Left kidney (tissue), 8 donors: ENCODE measurements at places on chromosomes 6 and 20.
A peak's percentile ranks its signal among the peaks of the same experiment; 100 is the strongest.

DNA sequence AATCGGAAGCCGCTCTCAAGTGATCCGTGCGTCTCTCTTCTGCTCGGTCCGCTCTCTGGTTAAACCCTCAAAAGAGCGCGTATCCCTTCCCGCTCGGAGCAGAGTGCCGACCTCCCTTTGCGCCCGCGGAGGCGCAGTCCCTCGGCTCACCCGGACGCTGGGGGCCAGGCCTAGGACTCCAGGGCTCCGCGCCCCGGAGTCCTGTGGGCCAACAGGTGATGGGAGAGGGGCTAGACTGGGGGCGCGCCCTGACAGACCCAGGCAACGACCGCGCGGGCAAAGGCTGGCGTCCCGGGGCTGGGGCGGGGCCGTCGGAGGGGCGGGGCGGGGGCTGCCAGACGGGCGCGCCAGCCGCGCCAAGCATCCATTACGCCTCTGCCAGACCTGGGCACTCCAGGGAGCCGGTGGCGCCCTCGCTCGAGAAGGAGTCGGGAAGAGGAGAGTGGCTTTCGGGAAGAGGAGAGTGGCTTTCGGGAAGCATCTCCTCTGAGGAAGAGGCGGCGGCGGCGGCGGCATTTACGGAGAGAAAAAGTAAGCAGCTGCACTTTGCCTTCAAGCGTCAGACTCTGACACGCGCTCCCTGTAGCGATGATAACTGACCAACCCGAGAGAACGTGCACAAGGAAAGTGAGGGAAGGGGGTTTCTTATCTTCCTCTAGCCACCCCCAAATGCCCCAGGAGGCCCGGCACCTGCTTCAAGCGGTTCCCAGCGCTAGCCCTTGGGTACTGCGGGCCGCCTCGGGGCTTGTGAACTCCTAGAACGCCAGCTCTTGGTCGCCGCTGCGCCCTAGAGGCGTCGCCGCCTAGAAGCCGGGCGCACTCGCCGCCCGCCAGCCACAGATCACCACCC, 2.6 kb downstream of the EPHA7 start:
- DNase-seq, result no peak

DNA sequence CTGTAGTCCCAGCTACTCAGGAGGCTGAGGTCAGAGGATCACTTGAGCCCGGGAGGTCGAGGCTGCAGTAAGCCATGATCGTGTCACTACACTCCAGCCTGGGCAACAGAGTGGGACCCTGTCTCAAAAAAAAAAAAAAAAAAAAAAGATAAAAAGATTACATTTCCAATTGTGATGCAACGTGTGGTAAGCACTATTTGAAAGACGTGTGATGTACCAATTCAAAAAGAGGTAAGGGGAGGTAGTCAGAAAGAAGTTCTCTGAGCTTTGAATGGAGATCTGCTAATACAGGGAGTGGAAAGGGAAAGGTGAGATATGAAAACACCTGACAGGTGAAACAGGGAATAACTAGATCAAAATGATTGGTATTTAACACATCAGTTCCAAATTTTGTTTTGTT, 11.9 kb downstream of the GOPC start:
- no peak for DNase-seq

GRCh38 chr6:137906020-137906472, 39.0 kb downstream of the TNFAIP3 start:
- no peak for DNase-seq

DNA sequence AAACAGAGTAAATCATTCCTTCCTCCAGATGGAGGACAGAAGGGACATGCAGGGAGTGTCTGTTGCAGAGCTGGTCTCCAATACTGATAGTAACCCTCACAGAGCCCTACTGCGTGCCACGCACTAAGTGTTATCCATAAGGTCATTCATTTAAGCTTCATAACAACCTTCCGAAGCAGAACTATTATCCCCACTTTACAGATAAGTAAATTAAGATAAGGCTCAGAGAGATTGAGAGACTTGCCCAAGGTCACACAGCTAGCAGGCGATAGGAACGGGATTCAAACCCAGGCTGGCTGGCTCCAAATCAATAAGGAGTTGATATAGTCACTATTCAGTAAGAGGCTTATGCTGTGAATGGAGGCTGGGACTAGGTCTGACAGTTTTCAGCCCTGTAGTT, 30.6 kb downstream of the CPNE5 start:
- DNase-seq, result no peak

- no peak for DNase-seq
Measured at GRCh38 chr6:169176361-169176991, 77.2 kb downstream of the THBS2 start.

DNA sequence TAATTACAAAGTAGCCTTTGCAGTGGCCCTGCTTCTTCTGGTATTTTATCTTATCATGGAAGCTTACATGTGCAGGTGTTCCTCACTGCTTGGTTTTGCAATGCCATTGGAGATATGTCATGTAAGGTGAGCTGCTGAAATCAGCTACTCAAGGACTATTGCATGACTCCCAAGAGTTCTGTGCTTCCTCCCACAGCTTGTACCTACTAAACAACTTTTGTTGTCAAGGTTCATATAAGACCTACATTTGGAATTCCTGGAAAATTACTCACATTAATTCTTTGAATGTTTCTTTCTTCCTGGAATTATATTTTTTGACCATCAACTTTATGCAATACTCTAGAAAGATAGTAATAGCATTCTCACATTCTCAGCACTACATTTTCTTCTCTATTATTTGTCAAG, 427.5 kb upstream of the HSF2 start:
- DNase-seq, result no peak

DNA sequence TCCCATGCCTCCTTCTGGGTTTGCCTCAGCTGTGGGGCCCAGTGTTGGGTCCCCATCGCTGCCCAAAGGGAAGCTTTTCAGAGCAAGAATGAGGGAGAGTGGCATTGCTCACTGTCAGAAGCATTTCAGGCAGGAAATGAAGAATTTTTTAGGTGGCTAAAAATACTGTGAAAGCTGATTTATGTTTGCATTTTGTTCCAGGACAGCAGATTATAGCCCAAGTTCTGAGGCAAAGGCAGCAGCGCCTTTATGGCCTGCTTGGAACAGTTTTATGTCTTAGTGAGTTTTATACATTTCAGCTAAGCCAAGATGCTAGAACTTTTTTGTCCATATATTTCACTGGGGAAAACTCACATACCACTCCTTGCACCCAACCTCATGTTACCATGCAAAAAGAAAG, 4.3 kb upstream of the CCDC167 start:
- DNase-seq, result no peak

- no peak for DNase-seq
Measured at GRCh38 chr6:115819506-115819905, 241.2 kb downstream of the FRK start.

DNA sequence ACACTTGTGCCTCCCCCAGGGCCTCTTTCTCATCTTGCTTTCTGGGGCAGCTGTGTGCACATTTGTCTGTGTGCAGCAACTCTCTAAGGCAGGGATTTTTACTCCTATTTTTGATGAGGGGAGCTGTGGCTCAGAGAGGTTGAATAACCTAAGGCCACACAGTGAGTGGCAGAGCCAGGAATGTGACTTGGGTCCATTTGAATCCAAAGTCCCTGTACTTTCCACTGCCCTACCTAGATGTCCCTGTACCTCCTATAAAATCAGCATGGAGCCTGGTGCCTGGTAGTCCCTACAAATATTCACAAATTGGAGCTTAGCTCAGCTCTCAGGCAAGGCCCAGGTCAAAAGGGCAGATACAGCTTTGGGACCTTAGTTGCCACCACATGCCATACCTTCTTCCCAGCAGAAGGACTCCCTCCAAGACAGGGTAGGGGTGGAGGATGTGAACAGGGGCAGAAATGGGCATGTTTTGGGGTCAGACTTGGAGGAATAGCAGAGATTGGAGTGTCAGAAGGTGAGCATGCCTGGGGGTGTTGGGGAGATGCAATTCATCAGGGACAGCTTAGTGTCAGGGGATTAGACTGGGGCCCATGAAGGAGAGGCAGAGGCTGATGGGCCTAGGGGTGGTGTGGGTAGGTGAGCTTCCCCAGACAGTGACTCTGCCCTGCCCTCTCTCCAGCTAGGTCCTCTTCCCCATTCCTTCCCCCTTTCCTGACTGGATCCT, 4.1 kb upstream of the VEGFA start:
- DNase-seq, result no peak

DNA sequence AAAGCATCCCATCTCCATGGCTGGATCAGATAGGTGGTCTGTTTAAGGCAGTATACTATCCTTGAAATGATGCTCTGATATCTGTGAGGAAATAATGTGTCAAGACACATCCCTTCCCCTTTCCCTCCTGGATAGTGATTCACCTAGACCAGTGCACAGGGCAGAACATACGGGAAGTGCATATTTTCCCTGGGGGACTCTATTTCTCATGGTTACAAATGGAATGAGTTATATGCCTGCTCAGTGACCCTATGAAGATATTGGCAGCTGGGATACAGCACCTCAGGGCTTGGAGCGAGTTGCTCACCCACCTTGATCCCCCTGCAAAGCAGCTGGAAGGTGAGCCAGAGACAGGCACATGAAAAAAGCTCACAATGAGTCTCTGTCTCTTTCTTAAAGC, 67.5 kb upstream of the PRL start:
- no peak for DNase-seq

- DNase-seq, result no peak
Measured at GRCh38 chr6:112466373-112467151, 119.4 kb downstream of the RFPL4B start.

GRCh38 chr20:63166193-63167020, 49.5 kb downstream of the YTHDF1 start:
- DNase-seq, result no peak

GRCh38 chr20:34344238-34344637, 18.8 kb upstream of the ITCH start:
- no peak for DNase-seq

- DNase-seq, result no peak
Measured at GRCh38 chr6:148525453-148525852, 182.8 kb downstream of the SASH1 start.

- DNase-seq, result no peak
Measured at GRCh38 chr6:131795366-131795765, 12.5 kb upstream of the ENPP1 start.

GRCh38 chr20:36399147-36399968, 93.2 kb downstream of the DLGAP4 start:
- no peak for DNase-seq

- peak; percentile 82 for DNase-seq
Measured at GRCh38 chr20:38125157-38126056, 39.7 kb downstream of the TGM2 start.

- DNase-seq, result no peak
Measured at GRCh38 chr6:116528780-116529179, 16.7 kb downstream of the TRAPPC3L start.

DNA sequence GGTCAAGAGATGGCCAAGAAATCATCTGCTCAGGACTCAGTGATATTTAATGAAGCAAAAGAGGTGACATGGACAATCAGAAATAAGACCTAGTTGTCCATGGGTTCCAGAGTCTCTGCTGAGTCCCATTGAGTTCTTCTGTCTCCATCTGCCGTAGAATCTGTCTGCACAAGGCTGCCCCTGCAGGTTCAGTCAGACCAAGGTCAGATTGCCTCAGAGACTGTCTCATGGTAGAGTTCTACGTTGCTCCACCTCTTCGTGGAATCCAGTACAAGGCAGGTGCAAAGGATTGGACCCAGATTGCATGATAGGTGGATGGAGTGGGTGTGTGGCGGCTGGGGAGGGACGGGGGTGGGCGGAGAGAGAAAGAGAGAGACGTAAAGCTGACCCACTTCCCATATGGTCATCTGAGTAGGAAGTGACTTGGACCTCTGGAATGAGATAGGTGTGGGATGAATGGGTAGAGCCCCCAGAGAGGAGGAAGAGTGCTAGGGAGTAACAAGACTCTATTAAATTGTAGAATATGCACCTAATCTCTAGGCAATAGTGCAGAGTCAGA, 75.3 kb downstream of the SOBP start:
- no peak for DNase-seq

DNA sequence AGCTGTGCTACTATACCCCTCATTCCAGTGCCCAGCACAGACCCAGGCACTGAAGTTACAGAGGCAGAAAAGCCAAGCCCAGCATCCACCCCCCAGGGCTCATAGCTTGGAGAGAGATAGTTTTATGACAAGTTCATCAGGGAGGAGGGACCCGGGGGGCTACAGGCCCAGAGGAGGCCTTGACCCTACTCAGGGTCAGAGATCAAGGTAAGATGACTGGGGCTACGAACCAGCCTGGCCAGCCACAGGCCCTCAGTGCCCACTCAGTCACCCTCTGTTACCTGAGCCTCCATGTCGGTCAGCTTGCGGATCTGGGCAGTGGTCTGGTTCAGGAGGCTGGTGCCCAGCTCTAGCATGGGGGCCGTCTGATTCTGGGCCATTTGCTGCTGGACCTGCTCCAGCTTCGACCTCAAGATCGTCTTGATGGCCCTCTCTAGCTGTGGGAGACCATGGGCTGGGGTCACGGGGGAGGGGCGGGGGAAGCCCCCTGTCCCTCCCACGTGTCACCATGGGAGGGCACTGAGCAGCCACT, 26.1 kb downstream of the ANGPT4 start:
- DNase-seq, result no peak

DNA sequence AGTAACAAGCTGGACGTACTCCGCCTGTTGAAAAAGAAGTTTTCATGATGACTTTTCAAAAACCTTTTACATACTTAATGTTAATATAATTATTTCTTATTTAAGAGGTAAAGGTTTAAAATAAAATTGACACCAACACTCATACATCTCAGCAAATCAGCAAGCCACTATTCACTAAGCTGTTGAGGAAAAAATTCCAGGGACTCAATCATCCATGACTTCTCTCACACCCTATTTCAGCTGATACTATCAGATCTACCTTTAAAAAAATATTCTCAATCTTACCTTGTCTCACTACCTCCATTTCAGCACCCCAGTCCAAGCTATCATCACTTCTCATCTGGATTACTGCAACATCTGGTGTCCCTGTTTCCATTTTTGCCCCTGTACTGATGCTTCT, 109.3 kb downstream of the HACE1 start:
- DNase-seq, result no peak

- DNase-seq, result no peak
Measured at GRCh38 chr6:148648754-148649453, 97.9 kb upstream of the UST start.

GRCh38 chr6:46102123-46102522, 27.7 kb upstream of the ENPP4 start:
- no peak for DNase-seq

DNA sequence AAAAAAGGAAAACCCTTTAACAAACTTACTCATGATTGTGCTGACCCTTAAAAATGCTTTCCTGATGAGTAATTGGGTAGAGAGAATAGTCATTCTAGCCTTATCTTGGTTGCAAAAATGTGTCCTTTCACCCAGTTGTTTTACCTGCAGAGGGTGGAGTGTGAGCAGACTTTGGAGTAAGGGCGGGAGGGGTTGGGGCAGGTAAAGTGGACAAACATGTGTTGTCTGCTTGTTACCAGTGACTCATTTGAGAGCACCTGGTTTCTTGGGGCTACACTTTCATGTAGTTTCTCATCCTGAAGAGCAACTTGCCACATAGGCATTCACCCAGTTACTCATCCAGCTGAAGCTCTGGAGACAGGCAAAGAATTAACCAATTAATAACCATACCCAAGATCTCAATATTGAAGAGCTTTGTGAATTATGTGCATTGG, 121.1 kb downstream of the TNFRSF21 start:
- DNase-seq, result no peak

GRCh38 chr20:9363673-9364072, 150.7 kb upstream of the LAMP5 start:
- no peak for DNase-seq
